Epithelial cell of proximal tubule (primary cell): ENCODE measurements at places on chromosomes 5 and 9.

DNA sequence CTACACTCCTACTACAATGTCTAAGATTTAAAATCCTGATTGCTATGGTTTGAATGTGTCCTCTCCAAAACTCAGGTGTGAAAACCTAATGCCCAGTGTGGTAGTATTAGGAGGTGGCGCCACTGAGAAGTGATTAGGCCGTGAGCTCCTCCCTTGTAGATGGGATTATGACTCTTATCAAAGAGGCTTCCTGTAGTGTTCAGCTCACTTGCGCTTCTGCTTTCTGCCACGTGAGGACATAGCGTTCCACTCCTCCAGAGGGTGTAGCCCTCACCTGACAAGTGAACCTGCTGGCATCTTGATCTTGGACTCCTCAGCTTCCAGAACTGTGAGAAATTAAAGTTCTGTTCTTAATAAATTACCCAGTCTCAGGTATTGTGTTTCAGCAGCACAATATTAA lies 33.0 kb upstream of the WHRN start:
- no peak for DNase-seq

- DNase-seq = no peak
Observed at GRCh38 chr5:157485340-157485739, 25.3 kb downstream of the NIPAL4 start.

DNA sequence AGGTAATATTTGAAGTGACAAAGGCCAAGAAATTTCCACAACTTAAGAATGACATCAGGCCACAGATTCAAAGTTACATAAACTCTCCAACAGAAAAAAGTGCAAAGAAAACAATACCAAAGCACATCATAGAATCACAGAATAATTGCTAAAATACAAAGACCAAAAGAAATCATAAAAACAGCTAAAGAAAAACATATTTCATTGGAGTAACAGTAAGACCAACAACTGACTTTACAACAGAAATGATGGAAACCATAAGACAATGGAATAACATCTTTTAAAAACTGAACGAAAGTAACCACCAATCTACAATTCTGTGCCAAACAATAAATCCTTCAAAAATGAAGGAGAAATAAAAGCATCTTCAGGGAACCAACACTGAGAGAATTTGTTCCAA lies 38.3 kb downstream of the ZDHHC21 start:
- DNase-seq = no peak

DNA sequence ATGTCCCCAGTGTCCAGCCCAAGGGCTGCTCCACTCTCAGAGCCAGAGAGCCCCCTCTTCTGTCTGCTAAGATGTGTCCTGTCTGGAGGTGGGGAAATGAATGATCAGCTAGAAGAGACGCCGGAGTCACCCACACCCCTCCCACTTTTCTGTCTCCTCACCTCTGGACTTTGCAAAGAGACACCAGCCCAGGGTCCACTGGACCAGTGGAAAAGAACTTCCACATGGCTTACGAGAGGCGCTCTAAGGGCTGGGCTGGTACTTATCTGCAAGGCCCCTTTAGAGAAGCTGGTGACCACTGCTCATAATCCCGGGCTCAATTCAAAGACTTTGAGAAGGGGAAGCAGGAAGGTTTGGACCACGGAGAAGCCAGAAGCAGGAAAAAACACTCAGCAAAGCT lies 9.2 kb downstream of the NR5A1 start:
- DNase-seq = no peak

DNA sequence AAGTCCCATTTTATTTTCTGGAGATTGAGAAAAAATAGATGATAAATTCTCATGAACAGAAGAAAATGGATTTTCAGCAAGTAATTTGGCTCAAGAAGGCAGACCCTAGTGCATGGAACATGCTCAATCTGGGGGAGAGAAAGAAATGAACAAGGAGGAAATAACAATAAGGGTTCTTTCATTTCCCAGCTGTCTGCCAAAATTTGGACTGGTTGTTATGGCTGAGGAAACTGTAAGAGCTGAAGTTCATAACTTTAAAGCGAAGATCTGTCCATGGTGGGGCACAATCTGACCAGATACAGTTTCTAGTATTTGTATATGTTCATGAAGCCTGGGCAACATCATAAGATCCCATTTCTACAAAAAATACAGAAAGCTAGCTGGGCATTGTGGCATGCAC lies 1386.5 kb upstream of the DMAC1 start:
- DNase-seq = no peak

DNA sequence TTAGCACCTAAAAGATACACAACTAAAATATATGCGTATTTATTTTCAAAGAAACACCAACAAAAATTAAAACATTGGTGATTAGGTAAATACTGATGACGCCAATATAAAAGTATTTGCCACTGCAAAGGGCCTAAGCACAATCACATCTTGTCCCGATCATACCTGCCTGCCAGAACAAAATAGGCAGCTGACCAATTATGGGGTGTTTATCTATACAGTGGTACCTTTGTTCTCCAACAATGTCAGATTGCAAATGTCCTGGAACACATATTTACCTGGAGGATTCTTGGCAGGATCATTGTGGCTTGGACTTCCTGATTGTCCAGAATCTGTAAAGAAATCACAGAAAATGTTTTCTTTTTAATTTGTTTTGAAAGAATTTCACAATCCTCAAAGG lies 134.5 kb downstream of the NFIB start:
- DNase-seq = no peak

GRCh38 chr9:38029915-38030638 lies 39.0 kb downstream of the SHB start:
- no peak for DNase-seq

DNA sequence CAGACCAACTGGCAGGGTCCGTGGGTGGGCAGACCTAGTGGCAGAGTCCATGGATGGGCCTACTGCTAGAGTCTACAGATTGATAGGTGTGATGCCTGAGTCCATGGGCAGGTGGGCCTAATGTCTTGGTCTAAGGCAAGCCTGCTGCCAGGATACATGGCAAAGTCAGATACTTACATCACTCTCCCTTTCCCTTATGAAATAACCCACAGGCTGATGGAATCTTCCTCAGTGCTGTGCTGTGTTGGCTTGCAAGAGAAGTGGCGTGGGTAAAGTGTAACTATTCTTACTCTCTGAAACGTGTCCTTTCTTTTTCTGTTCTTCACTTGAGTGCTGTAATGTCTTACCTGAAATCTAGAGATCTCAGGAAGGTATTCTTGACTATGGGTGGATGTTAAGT lies 67.3 kb upstream of the ADRB2 start:
- no peak for DNase-seq

DNA sequence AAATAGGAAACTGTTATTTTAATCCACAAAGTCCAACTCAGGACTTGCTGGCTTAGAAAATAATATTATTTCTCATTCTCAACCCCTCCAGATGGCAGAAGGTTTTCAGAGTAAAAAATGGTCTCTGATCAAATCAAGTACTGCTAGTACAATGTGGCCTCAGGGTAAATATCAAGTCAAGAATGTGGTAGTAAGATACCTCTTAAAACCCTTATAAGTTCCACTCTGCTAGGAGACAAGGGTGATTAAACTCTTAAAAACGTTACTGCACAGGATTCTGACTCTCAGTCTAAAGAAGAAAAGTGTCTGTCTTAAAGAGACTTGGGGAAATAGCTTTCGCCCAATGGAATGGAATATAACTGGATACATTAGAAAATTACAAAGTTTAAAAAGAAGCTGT lies 120.8 kb upstream of the PDE4D start:
- DNase-seq = no peak

GRCh38 chr5:58794875-58795274 lies 212.0 kb downstream of the RAB3C start:
- DNase-seq = no peak

DNA sequence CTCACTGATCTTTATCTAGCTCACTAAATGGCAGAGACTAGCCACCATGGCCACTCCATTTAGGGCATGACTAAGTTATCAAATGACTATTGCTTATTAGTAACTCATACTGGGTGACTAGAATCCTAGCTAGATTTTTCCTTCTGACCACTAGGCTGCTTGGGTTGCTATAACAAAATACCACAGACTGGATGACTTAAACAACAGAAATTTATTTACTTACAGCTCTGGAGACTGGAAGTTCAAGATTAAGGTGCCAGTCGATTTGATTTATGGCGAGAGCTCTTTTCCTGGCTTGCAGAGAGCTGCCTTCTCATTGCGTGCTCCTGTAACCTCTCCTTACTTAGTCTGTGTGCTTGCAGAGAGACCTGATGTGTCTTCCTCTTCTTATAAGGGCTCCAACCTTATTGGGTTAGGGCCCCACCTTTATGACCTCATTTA lies 55.0 kb upstream of the APC start:
- DNase-seq = no peak

GRCh38 chr9:114475412-114476135 lies 29.7 kb downstream of the WHRN start:
- DNase-seq = no peak

DNA sequence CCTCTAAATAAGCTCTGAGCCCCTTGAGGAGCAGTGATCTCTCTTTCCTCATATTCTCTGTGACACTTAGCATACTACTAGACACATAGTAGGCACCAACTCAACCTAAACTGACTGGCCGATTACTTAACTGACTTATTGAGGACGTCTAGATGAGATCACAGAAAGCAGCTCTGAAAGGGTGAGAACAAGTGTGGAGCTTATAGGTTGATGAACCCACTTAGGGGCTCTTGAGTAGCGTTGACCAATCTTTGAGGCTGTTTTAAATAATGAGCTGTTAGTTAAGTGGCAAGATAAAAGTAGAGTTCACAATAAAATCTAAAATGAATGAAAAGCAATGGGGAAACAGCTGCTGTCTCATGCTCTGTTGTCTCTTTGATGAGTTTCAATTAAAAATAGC lies 124.7 kb upstream of the TNPO1 start:
- DNase-seq = no peak

GRCh38 chr9:131565369-131565768 lies 20.0 kb downstream of the PRRT1B start:
- no peak for DNase-seq

DNA sequence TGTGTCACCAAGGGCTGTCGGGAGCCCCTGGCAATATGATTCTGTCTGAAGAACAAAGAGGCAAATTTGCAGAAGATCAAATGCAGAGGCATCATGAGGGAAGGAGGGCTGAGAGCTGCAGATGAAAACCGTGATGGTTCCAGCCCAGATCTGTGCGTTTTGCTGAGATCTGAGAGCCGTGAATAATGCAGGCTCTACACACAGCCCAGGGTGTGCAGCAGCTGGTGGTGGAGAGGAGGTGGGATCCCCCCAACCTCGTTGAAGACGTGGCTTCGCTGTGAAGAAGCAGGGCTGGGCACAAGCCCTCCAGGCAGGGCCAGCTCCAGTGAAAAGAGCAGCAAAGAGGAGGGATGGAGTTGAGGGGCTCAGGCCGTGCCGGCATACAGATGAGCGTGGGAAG lies 75.5 kb downstream of the TSPAN17 start:
- DNase-seq = no peak

GRCh38 chr5:579746-580366 lies 32.3 kb upstream of the CEP72 start:
- no peak for DNase-seq

DNA sequence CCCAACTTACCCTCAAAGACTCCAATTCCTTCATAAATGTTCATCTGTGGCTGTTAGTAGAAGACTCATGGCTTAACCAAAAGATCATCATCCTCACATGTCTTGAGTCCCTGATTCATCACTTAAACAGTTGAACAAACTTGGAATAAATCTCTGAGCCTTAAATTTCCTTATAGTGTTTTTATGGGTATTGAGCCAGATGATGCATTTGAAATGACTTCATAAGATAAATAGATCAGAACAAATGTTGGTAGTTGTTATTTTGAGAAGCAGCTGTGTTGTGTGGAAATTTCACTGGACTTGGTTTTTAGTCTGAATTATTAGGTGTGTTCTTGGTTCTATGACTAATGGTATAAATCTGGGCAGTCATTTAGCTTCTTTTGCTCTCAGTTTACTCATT lies 236.2 kb downstream of the NNT start:
- no peak for DNase-seq

DNA sequence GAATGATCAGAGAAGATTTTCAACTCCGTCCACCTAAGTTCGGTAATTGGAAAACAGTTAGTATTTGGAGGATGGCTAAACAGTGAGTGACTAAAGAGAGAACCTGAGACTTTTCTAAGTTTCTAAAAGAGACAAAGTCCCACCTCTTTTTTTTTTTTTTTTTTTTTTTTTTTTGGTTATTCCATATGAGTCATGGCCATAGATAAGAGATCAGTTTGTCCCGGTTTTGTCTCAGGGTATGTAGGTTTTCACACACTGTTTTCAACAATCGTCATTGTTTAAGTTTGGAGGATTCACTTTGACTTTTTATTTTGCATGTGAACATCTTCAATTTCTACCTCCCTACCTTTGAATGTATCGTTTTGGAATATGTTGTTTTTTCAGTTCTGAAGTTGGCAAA lies 85.9 kb downstream of the NTRK2 start:
- no peak for DNase-seq

- no peak for DNase-seq
Observed at GRCh38 chr9:469672-470551, 255.2 kb downstream of the DOCK8 start.

- no peak for DNase-seq
Observed at GRCh38 chr9:128372784-128373183, 1.6 kb downstream of the URM1 start.

GRCh38 chr5:104177651-104178050 lies 615.1 kb upstream of the NUDT12 start:
- no peak for DNase-seq
